ENCODE measurements at places on chromosomes 5 and 9.

GRCh38 chr9:114130624-114131277 lies 24.6 kb upstream of the COL27A1 start:
- no peak for ATAC-seq
- H3K4me3 ChIP-seq: no peak overlapping the region
- no peaks in the 10 kb centered on the region for H3K36me3 ChIP-seq
- H3K27me3 ChIP-seq: peaks cover 47% of the 10 kb centered on the region

- peaks cover 10% of the 10 kb centered on the region for H3K36me3 ChIP-seq
- H3K27ac ChIP-seq: no peak overlapping the region
- no peak for ATAC-seq
- no peaks in the 10 kb centered on the region for H3K4me1 ChIP-seq
Observed at GRCh38 chr5:141941307-141941706, 16.7 kb downstream of the PCDH12 start.

GRCh38 chr5:159178978-159179377 lies 30.4 kb downstream of the RNF145 start:
- no peaks in the 10 kb centered on the region for H3K27me3 ChIP-seq
- H3K4me3 ChIP-seq: no peak overlapping the region
- peaks cover 43% of the 10 kb centered on the region for H3K4me1 ChIP-seq
- ATAC-seq: peak; percentile 89
- H3K27ac ChIP-seq: peak overlapping the region; percentile 90

- no peak for ATAC-seq
- H3K4me1 ChIP-seq: no peaks in the 10 kb centered on the region
- H3K36me3 ChIP-seq: no peaks in the 10 kb centered on the region
- H3K27me3 ChIP-seq: peaks cover 13% of the 10 kb centered on the region
- H3K27ac ChIP-seq: no peak overlapping the region
- no peak overlapping the region for H3K4me3 ChIP-seq
Observed at GRCh38 chr9:15640121-15640520, 87.3 kb downstream of the CCDC171 start.

GRCh38 chr5:117077142-117077541 lies 502.5 kb upstream of the SEMA6A start:
- H3K27me3 ChIP-seq: no peaks in the 10 kb centered on the region
- H3K4me1 ChIP-seq: no peaks in the 10 kb centered on the region
- no peaks in the 10 kb centered on the region for H3K36me3 ChIP-seq
- H3K27ac ChIP-seq: no peak overlapping the region

DNA sequence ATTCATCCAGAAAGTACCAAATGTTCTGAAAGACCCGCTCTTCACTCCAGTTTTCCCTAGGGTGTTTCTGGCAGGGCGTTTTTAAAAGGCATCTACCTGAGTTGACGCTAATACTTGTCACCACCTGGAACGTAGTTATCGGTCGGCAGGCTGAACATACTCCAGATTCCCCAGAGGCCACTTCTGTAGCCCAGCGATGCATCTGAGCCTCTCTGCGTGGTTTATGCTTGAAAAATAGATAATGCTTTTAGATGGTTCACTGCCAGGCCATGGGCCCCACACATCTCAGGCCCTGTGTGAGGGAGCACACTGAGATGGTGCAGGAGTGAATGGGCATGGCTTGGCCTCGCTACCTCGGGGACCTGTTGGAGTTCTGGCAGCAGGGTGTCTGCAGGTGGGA lies 33.0 kb upstream of the NCS1 start:
- ATAC-seq: no peak
- H3K27ac ChIP-seq: peak overlapping the region; percentile 76
- peaks cover 11% of the 10 kb centered on the region for H3K27me3 ChIP-seq
- peaks cover 31% of the 10 kb centered on the region for H3K36me3 ChIP-seq
- no peak overlapping the region for H3K4me3 ChIP-seq
- H3K4me1 ChIP-seq: peaks cover 33% of the 10 kb centered on the region

- H3K36me3 ChIP-seq: no peaks in the 10 kb centered on the region
- H3K4me3 ChIP-seq: no peak overlapping the region
- no peak for ATAC-seq
- H3K27ac ChIP-seq: no peak overlapping the region
- no peaks in the 10 kb centered on the region for H3K4me1 ChIP-seq
Observed at GRCh38 chr5:94870511-94871183, 252.2 kb downstream of the SLF1 start.

- no peak overlapping the region for H3K27ac ChIP-seq
- no peaks in the 10 kb centered on the region for H3K4me1 ChIP-seq
- H3K27me3 ChIP-seq: peaks cover 7% of the 10 kb centered on the region
Observed at GRCh38 chr5:36373527-36374086, 71.9 kb upstream of the RANBP3L start.

- H3K4me1 ChIP-seq: no peaks in the 10 kb centered on the region
- no peak overlapping the region for H3K27ac ChIP-seq
- H3K27me3 ChIP-seq: peaks cover 61% of the 10 kb centered on the region
- H3K36me3 ChIP-seq: no peaks in the 10 kb centered on the region
- ATAC-seq: no peak
Observed at GRCh38 chr9:134641990-134642384, 384 bp downstream of the COL5A1 start.

All from stimulated activated memory B cell treated with anti-CD40 and anti-IgM and Interleukin-4, amounts not matched to agents 10 μg/mL and 1 μg/mL and 100 μg/mL, for 72 hours (primary cell).